ENCODE measurements at places on chromosomes 4 and X. TPM values are rescaled to one million over a fixed set of nuclear protein-coding genes. Genes with fewer than 3 reads are reported as not detected.

Gene CABS1
- total RNA-seq: not detected

DNA sequence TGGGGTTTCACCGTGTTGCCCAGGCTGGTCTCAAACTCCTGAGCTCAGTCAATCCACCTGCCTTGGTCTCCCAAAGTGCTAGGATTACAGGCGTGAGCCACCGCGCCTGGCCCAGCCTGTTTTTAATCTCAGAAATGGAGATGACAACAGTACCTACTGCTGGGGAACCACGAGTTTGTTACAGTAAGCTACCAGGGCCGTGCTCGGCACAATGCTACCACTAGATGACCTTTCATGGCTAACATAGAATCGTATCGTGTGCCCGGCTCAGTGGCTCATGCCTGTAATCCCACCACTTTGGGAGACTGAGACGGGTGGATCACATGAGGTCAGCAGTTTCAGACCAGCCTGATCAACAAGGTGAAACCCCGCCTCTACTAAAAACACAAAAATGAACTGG is 90.8 kb upstream of the SLC34A2 start:
- DNase-seq: no peak

DNA sequence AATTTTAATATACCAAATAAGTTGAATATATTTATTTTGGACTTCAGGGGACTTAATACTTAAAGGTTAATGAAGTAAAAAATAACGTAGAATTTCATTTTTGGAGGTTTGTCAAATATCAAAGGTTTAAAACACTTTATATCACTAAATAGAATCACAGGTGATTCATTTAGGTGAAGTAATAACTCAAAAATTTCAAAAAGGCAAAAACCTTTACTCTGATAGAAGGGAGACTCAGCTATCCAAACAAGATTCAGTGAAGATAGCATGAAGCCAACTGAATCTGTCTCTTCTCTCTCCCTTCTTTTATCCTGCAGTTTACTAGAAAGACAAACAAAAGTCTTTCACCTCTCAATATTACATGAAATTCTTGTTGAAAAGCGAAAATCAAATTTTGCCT is 110.2 kb upstream of the CYSLTR1 start:
- DNase-seq: no peak

Gene DMP1
- not detected for total RNA-seq

DNA sequence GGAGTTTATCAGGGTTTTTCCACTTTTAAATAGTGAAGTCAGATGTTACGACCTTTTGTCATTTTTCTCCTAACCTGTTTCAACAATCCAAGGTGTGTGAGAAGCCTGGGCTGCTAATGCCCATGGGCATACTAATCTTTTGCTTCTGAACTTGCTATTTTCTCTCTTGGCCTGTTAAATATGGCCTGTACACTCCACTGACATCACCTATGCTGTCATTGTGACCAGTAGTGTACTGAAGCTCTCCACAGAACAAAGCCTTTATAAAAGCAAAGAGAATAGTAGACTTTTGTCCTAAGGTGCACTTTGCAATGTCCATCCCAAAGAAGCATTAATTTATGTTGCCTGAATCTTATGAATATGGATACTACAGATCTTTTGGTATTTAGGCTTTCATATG is 1490.5 kb downstream of the STIM2 start:
- DNase-seq: no peak

- no peak for DNase-seq
These were observed 298.7 kb downstream of the C4orf33 start for GRCh38 chr4:129394635-129395034.

GRCh38 chr4:145779319-145779801 is 99.4 kb downstream of the C4orf51 start:
- no peak for DNase-seq

- DNase-seq: peak; percentile 41
These were observed 1.3 kb upstream of the OTUD5 start for GRCh38 chrX:48958635-48959094.
